ENCODE measurements at places on chromosomes 3 and 15.

DNA sequence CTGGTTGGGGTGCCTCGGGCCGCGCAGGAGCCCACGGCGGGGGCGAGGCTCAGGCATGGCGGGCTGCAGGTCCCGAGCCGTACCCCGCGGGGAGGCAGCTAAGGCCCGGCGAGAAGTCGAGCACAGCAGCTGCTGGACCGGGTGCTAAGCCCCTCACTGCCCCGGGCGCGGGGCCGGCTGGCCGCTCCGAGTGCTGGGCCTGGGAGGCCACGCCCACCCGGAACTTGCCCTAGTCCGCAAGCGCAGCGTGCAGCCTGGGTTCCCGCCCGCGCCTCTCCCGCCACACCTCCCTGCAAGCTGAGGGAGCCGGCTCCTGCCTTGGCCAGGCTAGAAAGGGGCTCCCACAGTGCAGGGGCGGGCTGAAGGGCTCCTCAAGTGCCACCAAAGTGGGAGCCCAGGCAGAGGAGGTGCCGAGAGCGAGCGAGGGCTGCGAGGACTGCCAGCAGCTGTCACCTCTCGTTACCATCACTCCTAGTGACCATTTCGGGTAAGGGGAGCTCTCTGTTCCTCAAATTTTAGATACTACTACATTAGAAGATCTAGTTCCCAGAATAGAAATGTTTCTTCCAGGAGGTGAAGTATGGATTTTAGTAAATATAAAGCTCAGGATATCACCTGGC lies 417.0 kb upstream of the AGTR1 start:
- DNase-seq: no peak

- peak; percentile 0 for DNase-seq
Observed at GRCh38 chr3:26655231-26655630, 32.7 kb downstream of the LRRC3B start.

- no peak for DNase-seq
Observed at GRCh38 chr3:36484386-36484785, 104.1 kb downstream of the STAC start.

DNA sequence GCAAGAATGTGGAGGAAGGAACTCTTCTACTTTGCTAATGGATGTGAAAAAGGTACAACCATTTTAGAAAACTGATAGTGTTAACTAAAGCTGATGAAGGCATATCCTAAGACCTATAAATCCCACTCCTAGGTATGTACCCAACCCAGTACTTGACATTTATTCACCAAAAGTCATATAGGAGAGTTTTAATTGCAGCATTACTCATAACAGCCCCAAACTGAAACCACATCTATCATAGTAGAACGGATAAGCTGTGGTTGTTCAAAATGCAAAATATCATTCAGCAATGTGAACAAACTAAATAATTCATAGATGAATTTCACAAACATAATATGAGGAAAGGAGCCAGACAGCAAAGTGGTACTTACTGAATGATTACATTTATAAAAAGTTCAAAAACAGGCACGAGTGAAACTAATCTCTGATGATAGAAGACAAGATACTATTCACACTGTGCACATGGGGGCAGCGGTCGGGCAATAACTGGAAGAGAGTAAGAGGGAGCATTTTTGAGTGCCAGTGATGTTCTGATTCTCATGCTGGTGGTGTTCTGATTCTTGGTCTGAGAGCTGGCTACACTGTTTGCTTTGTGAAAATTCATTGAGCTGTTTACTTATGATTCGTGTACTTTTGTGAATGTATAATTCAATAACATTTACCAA lies 34.3 kb downstream of the GOLIM4 start:
- DNase-seq: no peak

GRCh38 chr15:91620229-91620628 lies 233.3 kb upstream of the SLCO3A1 start:
- no peak for DNase-seq

- no peak for DNase-seq
Observed at GRCh38 chr15:79515300-79516027, 83.3 kb downstream of the MINAR1 start.

DNA sequence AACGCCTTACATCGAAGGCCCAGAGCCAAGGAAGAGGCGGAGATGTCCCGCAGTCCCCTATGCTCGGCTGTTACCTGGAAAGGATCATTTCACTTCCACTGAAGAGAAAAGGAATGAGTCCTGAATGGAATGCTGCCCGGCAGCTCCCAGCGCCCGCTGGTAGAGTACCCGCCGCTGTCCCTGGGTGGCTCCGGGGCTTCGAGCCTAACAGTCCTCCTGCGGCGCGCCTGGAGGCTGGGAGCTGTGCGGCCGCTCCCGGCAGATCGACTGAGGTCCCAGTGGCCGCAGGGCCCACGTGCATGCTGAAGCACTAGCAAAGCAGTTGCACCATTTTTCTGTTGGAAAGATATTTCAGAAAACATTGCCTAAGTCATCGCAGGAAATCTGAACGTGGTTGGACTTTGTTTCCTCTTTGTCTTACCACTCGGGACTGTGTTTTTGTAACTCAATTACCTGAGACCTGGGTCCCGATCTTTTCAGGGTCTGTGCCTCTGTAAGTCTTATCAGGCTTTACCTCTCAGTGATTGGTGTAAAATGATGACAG lies 984 bp downstream of the RNU6-1 start:
- no peak for DNase-seq
